Activated CD8-positive, alpha-beta memory T cell treated with anti-CD3 and anti-CD28 coated beads for 4 hours (primary cell): ENCODE measurements at places on chromosomes 2 and 18.

DNA sequence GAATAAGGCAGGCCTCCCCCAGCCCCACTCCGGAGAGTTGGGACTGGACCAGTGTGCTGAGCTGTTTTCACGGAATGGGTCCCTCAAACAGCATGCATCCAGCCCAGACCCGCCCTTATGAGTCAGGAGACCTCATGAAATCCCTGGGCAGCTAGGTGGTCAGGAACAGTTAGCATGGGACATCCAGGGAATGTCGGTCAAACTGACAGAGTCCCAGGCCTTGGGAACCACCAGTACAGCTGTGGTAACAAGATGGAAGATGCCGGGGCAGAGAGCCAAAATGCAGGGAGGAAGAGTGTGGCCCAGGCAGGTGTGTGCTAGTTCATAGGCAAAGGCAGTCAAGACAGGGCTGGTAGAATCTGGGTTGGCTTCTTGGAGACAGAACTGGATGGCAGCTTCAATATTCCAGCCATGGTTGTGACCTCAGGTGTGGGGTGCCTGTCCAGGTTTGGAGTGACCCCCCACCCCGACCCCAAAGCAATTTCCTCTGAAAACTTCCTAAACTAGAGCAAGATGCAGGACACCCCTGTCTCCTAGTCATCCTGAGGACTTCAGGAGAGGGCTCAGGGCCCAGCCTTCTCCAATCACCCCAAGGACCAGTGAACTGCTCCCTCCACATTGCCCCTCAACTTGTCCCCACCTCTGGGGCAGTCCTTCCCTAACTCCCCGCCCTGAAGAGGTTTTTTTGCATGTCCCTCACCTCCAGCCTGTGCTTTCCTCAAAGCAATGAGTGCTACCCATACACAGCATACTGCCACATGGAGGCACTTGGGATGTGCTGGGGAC lies 46.5 kb downstream of the KCNIP3 start:
- no peak for DNase-seq

DNA sequence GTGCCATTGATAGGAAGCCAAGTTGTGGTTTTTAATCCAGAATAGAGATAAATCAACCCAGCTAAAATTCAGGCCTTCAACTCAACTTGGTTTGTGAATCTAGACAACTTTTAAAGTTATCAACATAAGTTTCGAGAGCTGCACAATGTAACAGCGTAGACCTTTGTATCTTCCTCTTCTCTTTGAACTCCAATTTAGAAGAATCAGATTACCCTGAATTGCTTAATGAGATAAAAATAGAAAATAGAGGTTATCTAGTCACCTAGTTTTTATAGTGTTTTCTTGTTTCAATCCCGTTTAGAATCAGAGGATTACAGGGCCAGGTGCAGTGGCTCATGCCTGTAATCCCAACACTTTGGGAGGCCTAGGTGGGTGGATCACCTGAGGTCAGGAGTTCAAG lies 12.3 kb downstream of the MOGAT1 start:
- no peak for DNase-seq

GRCh38 chr2:105904938-105905337 lies 160.2 kb downstream of the NCK2 start:
- no peak for DNase-seq

GRCh38 chr18:71134122-71134521 lies 845.3 kb downstream of the SOCS6 start:
- DNase-seq: no peak

- no peak for DNase-seq
Measured at GRCh38 chr2:213251618-213252017, 32.6 kb upstream of the SPAG16 start.

- no peak for DNase-seq
Measured at GRCh38 chr18:37483221-37483971, 82.2 kb downstream of the CELF4 start.

DNA sequence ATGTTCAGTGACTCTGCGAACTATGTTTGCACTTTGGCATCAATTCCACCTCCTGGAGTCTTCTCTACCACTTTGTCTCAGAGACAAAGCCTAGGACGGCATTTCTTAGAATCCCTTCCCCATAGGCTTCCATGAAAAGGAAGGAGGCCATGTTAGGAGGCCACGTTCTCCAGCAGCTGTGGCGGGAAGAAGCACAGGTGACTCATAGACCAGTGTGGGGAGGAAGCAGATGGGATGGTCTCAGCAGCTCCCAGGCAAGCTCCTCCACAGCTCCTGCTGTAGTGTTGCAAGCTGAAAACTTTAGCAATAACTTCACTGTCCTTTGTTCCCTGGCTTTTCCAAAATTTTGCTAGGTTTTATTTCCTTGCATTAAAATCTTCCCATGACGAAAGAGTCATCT lies 781.3 kb upstream of the ID2 start:
- no peak for DNase-seq

GRCh38 chr2:65545837-65546805 lies 113.7 kb upstream of the SPRED2 start:
- DNase-seq: no peak

GRCh38 chr2:47569658-47570475 lies 166.9 kb downstream of the MSH2 start:
- DNase-seq: no peak

GRCh38 chr2:43745457-43745856 lies 28.4 kb upstream of the DYNC2LI1 start:
- DNase-seq: no peak

DNA sequence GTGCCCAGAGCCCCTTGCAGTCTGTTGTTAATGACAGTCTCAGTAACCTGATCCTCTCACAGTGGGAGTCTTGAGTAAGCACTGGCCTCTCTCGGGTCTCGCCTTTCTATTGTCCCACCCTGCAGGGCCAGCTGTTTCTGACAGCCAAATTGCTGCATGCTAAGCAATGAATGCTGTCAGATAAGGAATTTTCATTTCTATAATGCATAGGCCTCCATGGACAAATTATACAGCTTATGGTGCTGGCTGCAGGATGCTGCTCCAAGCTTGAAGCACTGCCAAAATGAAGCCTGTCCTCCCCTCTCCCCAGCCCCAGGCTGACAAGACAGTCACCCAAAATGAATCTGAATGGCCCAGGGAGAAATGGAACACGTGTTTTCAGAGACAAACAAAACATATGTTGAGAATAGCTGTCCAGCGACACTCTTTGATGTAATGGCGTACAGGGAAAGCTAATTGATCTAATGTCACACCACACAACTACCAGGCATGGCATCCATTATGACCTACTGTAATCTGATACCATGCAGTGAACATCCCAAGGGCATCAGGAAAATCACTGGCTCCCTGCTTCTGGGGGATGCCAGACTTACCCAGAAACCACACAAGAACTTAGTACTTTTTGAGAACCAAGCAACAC lies 36.8 kb downstream of the ACVR1 start:
- DNase-seq: no peak

- peak; percentile 8 for DNase-seq
Measured at GRCh38 chr18:46167971-46168370, 63.8 kb downstream of the HAUS1 start.

DNA sequence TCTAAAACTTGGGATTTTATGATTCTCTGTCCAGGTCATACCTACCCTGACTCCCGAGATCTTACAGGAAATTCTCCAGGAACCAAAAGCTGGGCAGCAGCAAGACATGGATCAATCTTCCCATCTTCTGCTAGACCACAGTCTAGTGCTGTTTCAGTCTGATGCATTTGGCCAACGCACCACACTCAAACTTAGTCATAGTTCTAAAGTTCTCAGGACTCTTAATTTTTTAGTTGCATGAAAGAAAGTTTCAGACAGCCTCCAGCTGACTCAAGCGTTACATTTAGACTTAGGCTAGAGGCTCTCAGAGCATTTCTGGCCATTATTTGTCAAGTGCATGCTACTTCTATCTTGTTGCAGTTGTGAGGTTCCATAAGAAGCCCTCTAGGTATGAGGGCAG lies 230.1 kb upstream of the CCDC150 start:
- DNase-seq: no peak

- no peak for DNase-seq
Measured at GRCh38 chr2:227153307-227153706, 10.7 kb downstream of the COL4A4 start.

DNA sequence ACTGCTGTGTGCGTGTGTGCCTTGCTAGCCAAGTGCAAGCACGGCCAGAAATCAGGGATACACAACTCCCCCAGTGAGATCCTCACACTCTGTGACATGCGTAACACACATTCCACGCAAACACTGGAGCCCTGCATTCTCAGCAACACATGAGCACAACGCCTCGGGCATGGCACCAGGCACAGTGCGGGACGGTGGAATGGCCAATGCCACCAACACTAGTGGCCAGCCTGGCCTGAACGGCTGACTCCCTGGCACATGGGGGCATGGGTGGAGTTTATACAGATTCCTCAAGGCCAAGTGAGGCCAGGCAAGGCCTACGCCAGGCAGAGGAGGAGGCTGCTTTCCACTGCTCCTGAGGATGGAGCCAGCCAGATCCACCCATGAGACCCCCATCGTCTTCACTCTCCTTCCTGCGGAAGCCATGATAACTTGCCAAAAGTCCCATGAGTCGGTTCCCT lies 56.2 kb downstream of the ANKMY1 start:
- no peak for DNase-seq

- DNase-seq: peak; percentile 19
Measured at GRCh38 chr2:176001281-176001915, 669 bp downstream of the LNPK start.

GRCh38 chr18:74376523-74376922 lies 60.9 kb downstream of the C18orf63 start:
- DNase-seq: no peak

DNA sequence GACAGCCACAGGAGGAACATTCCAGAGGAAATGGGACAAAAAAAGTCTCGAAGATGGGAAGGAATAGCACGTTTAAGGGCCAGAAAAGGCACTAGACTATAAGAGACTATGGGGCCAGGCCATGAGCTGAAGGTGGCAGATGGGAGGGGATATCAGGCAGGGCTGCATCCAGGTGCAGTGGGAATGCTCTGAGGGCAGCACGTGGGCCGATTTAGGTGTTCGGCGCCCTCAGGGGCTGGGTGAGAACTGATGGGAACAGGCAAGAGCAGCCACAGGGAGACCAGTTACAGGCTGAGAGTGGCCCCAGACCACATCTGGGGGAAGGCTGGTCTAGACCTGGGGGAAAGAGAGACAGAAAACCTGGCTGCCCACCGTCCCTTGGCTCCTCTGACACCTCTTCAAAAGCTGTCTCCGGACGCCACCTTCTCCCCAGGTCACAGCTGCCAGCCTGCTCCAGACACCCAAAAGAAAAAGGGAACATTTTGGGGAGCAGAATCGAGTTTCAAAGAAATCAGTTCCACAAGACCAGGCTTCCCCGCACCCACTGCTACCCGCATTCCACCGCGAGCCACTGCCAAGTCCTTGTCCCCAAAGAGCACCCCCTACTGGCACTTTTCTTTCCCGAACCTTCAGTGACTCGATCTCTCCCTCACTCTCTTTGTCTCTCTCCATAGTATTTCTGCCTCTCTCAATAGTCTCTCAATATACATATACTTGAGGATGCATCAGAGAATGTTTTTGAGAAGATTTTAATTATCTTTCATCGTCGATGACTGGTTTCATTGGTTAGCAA lies 190.1 kb upstream of the AGAP1 start:
- DNase-seq: no peak

- DNase-seq: no peak
Measured at GRCh38 chr2:145587922-145588321, 1068.0 kb upstream of the ZEB2 start.

DNA sequence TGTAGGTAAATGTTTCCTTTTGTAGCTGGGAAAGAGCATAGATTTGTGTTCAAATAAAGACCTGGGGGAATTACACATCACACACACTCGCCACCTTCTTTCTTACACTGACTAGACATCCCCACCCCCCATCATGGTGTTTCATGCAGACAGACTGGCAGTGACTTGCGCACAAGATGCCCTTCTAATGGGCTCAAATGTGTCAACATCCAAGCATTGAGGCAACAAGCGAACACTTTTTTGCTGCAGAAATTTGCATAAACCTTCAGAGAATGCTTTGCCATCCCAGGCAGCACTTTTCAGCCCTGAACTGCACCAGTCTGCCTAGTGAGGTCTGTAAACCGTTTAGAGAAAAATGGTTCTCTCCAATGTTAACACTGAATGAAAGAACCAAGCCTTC lies 4.5 kb downstream of the HOXD8 start:
- no peak for DNase-seq

DNA sequence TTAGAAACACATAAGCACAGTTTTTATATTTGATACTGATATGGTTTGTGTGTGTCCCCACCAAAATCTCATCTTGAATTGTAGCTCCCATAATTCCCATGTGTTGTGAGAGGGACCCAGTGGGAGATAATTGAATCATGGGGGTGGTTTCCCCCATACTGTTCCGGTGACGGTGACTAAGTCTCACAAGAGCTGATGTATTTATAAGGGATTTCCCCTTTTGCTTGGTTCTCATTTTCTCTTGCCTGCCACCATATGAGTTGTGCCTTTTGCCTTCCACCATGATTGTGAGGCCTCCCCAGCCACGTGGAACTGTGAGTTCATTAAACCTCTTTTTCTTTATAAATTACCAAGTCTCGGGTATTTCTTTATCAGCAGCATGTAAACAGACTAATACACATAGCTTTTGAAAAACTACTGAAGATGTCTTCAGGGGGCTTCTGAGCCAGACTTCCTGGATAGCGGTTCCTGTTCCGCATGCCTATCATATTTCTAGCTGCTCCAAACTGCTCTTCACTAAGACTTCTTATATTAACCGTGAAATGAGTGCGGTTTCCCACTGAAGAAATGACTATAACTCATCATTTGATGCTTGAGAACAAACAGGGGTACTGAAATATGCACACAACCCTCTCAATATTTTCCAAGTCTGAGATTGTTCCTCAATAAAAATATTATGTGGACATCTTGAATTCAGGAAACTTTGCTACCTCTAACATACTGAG lies 75.8 kb downstream of the SPHKAP start:
- DNase-seq: no peak

DNA sequence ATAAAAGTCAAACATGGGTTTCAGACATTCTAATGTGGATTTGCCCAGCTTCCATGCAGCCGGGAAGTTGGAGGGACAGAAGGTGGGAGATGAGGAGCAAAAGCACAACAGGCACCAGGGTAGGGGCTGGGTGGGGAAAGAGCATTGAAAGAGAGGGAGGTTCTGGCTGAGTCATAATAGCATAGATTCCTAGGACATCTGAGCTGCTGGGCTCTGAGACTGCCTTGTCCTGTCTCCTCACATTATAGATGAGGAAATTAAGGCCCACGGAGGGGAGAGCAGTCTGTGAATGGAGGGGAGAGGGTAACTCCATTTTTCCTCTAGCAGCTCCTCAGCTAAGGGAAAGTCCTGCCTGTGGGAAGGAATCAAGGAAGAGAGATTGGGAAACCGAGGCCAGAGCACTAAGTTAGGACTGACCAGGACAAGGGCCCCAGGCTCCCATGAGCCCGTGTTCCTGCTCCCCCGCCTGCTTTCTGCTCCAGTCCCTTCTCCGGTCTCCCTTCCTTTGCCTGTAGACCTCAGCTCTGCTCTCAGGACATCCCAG lies 26.2 kb downstream of the SH2D6 start:
- DNase-seq: no peak
